ENCODE measurements at places on chromosomes 16 and 17. TPM values are rescaled to one million over a fixed set of nuclear protein-coding genes. Genes with fewer than 3 reads are reported as not detected.

KIF2B gene
- not detected for total RNA-seq

TMEM98 gene
- 98.3 TPM for total RNA-seq

TERB1 gene
- not detected for total RNA-seq

CDH11 gene
- total RNA-seq = 24.2 TPM

NUPR1 gene
- 107 TPM for total RNA-seq

KRTAP4-4 gene
- total RNA-seq = not detected

RDM1 gene
- total RNA-seq = not detected

LDHD gene
- total RNA-seq = 26.6 TPM

HOXB9 gene
- total RNA-seq = 0.09 TPM

ODAD4 gene
- total RNA-seq = 4.3 TPM

ARSG gene
- 1.5 TPM for total RNA-seq

ZPBP2 gene
- total RNA-seq = 14.8 TPM

ZNF821 gene
- total RNA-seq = 20.0 TPM

DNA sequence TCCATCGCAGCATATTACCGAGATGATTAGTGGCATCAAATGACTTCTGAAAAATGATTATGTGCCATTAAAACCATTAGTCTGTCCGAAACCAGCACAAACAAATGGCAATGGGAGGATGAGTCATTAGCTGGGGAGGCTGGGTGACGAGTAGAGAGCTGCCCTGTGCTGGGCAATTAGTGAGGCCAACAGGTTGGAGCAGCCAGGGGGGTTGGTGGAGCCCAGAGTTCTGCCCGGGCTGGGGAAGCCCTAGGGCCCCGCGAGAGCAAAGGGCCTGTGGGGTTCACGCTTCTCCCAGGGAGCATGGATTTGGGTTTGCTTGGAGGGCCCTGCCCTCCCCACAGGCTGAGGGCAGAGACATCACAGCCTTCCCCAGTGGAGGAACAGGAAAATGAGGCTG, 152.1 kb upstream of the RPL38 start:
- DNase-seq = no peak

DNA sequence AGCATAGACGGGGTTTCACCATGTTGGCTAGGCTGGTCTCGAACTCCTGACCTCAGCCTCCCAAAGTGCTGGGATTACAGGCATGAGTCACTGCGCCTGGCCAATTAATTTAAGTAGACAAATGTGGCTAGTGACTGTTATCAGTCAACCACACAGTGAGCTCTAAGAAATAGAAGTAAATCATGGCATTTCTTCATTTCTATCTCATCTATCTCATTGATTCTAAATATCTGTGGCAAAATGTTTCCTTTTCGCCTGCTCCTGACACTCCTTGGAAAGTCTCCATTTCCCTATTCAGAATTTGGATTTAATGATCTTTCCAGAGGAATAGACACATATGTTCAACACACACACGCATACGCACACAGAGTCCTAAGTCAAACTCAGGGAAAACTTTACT, 81.3 kb downstream of the HIC1 start:
- no peak for DNase-seq

DNA sequence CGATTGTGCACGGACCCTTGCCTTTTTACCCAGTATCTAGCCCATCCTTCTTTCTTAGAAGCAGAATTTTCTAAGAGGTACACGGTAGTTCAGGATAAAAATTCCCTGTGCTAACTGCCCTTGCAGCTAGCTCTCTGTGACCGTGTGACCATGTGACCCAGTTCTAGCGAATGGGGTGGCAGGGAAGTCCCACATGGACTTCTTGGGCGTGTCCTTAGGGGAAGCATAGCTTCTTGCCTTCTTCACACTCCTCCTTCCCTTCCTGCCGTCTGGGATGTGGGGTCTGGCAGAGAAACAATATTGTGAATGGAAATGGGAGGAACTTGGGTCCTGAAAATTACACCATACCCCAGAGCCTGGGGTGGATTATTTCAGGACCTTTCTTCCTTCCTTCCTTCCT, 670.7 kb downstream of the MAF start:
- DNase-seq = no peak

DNA sequence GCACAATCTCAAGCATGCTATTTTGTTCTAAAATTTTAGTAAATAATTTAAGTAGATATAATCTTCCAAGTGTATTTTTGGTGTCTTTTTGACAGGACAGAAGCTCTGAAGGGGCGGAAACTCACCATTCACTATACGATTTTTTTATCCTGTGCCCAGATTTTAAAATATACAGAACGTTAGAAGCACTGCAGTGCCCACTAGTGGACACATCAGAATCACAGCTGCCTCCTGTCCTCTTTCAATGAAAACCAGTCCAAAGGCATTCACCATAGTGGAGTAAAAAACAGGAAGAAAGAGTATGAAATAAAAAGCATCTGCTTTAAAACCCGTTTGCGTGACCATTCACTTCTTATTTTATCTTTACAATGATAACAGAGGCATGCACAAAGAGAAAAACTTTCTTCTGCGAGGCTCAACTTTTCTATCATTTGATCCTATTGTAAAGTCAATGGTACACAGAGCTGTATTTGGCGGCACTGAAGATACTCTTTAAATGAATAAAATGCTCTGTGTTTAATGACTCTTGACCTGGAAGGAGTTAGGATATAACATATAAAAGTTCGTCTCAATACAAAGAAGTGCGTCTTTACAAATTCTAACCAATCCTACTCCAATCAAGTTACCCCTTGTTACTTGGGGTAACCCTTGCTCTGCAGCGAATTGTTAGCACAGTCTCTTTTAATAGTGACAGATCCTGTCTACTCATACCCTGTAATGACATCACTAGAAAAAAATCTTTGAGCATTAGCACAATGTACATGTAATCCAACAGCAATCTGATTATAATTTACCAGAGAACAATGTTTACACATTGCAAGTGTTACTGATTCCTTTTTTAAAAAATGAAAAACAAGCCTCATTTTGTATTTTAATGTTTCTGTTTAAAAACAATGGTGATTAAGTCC, 339.8 kb upstream of the PSMD7 start:
- DNase-seq = peak; percentile 49

GRCh38 chr17:61583242-61583641, 7.8 kb downstream of the NACA2 start:
- DNase-seq = no peak

GRCh38 chr17:35568561-35568960, 7.9 kb upstream of the SLFN14 start:
- no peak for DNase-seq

GRCh38 chr16:51222016-51222415, 70.9 kb upstream of the SALL1 start:
- no peak for DNase-seq

- DNase-seq = no peak
Measured at GRCh38 chr17:81889602-81890001, 1.8 kb downstream of the ALYREF start.

DNA sequence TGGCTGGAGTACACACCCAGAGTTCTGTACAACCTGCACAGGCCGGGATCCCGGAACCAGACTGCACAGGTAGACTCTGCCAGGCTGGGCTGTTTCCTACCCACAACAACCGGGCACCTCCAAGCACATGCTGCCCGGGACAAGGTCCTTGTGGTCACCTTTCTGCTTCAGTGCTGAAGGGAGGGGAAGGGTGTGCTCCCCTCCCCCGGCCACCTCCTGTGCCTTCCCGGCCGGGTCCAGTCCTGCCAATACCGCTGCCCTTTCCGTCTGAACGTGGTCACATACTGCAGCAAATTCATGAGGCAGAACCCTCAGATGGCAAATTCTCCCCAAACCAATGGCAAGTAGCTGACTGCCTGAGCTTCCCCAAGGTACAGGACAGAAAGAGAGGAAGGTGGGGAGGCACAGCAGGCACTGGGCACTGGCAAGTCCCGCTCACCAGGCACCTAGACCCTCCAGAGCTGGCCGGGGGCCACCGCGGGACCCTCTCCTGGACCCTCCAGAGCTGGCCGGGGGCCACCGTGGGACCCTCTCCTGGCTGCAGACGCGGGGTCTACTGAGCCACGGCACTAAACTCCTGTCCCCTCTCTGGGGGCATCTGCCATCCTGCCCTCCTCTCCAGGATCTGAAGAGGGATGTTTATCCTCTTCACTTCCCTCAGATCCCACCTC, 22.8 kb downstream of the SLC43A2 start:
- DNase-seq = no peak

- DNase-seq = no peak
Measured at GRCh38 chr17:59491353-59492090, 73.9 kb upstream of the DHX40 start.

DNA sequence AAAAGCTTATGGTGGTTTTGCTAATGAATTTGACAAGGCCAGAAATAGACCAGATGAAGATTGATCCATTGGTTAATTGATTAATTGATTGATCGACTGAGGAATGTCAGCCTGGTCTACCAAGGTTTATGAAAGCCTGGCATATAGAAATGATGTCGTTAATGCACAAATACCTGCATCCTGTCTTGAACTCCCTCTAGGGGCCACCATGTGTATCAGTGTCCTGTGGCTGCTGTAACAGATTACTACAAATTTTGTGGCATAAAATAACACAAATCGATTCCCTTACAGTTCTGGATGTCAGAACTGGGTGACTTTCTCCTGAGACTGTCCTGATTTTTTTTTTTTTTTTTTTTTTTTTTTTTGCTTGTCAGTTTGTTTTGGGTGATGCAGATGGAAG, 553.2 kb downstream of the MAF start:
- DNase-seq = no peak

DNA sequence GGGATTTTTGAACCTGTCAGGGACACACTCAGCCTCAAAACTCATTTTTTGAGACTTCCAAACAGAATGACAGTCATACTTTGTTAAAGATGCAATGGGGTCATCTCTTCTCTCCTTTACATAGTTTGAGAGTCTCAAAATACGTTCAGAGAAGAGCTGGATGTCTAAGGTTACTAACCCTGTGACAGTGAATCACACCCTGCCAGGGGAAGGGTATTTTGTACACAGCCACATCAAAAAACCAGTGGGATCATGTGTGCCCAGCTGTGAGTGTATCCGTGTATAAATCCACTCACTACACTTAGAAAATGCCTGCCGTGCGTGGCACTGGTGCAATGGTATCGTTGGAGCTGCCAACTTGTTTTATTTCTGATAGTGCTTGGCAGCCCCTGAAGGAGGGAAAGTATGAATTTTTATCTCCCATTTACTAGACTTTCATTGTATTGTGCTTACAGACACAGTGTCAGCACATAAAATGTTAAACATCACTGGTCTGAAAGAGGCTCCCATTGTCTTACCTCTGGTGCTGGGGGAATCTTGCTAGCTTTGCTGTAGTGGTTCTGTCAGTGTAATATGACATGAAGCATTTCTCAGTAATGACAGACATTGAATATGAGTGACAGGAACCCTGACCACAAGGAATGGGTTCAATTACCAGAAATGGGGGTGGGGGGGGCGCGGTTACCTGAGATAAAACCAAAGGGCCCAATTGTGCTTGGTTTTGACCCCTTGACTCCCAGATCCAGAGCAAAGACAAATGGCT, 256.3 kb downstream of the FTO start:
- no peak for DNase-seq

DNA sequence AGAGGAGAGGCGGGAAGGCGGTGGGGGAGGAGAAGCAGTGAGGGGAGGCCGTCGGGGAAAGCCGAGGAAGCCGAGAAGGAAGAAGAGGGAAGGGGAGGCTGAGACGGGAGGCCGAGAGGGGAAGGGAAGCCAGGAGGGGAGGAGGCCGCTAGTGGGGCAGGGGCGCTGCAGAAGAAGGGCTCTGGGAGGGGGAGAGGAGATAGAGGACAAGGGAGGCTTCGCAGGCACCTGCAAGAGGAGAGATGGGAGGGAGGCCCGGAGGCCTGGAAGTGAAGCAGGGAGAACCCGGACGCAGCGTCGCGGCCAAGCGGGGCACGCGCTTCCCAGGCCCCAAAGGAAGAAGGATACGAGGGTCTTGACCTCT, 2.3 kb downstream of the C17orf58 start:
- DNase-seq = no peak

GRCh38 chr16:27239026-27239425, 29.5 kb downstream of the NSMCE1 start:
- no peak for DNase-seq

- DNase-seq = no peak
Measured at GRCh38 chr17:15039366-15039765, 225.8 kb downstream of the PMP22 start.

- DNase-seq = no peak
Measured at GRCh38 chr17:57305908-57306504, 49.7 kb downstream of the MSI2 start.

DNA sequence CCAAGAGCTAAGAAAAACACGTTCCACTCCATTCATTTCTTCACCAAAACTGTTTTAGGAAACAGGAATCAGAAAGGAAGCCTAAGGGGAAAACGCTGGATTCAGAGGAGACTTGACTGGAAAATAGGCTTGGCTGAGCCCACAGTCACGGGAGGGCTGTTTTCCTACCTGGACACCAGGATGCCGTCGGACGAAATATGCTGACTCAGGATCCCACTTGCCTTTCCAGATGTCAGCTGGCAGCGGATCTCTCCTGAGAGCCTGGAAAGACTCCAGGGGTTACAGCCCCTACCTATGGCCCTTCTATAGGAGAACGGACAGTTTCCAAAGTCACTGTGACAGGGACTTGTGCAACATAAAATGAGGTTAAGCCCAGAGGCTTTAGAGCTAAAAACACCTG, 245.1 kb downstream of the C16orf95 start:
- DNase-seq = no peak

- no peak for DNase-seq
Measured at GRCh38 chr17:80055597-80055996, 19.2 kb downstream of the CCDC40 start.

DNA sequence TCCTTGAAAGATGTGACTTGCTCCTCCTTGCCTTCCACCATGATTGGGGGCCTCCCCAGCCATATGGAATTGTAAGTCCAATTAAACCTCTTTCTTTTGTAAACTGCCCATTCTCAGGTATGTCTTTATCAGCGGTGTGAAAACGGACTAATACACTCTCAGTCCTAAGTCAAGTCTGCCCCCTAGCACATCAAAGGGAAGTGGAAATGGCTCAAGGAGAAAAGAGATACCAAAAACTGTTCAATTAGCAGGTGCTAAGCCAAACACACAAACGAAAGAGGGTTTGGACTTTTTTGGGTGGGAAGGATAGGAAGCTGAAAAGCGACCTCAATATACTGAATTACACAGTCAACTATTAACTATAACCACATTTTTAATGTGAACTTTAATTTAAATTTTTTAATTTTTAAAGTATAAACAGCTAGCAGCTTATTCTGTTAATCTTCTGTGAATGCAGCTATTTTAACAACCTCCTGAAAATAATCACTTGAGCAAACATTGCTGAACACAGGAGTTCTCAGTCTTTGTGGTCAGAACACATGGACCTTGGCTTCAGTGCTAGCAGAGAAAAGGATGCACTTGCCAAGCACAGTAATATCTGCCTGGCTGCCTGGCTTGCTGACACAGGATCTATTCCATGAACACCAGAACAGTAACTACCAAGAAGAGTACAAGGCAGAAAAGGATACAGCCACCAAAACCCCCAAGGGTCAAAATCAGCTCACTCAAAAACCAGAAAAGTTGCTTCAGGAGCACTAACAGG, 10.9 kb downstream of the ZNF18 start:
- peak; percentile 79 for DNase-seq
